ENCODE measurements at places on chromosomes 4 and X.
A peak's percentile ranks its signal among the peaks of the same experiment; 100 is the strongest.

DNA sequence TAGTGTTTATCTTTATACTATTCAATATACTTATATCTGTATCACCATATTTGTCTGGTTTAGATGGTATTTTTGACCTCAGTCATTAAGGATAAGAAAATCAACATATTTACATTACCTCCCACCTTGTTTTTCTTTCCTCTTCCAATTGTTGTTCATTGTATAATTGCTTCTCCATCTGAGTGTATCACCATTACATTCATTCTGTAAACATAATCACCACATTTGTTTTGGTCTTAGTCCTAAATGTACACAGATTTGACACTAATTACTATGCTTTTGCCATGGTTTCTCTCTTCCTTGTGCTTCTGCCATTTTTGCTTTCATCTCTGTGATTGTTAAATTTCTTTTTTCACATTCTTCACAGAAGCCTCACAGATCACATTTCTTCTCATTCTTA lies 12.7 kb downstream of the ARMCX6 start:
- DNase-seq: no peak

DNA sequence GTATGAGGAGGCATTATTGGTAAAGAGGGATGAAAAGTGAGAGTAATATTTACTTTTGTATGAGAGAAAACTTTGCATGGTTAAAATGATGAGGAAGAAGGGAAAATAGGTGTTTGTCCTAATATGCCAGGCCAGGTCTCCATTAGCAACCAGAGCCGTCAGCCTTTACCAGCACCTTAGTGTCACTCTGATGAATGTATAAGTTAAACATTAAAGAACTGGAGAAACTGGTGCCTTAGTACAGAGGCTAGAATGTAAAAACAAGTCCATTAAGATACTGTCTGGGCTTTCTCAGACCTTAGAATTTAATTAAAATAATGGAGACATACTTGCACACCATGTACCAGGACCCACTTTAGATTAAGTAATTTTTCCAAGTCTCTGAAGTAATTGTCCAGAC lies 222.3 kb downstream of the FAM47A start:
- no peak for DNase-seq

DNA sequence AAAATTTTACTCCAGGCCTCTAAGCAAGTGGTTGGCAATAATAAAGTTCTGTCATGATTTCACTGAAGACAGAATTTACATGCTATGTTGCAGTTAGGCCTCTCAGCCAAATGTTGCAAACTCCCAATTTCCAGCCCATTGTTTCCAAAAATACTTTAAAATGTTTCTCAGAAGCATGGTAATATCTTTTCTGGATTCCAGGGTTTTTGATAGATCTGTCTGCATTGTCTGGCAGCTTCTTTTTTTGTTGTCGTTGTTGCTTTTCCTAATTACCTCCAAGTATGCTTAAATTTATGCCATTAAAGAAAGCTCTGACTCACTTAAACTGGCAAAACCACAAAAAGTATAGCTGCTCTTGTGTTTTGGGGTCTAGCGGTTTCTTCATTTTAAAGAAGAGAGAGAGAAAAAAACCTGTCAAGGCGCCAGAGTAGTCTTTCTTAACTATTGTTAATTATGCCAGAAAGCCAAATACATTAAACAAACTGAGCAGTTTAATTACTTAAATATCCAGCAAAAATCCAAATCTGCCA lies 97.0 kb downstream of the AGTR2 start:
- DNase-seq: no peak

DNA sequence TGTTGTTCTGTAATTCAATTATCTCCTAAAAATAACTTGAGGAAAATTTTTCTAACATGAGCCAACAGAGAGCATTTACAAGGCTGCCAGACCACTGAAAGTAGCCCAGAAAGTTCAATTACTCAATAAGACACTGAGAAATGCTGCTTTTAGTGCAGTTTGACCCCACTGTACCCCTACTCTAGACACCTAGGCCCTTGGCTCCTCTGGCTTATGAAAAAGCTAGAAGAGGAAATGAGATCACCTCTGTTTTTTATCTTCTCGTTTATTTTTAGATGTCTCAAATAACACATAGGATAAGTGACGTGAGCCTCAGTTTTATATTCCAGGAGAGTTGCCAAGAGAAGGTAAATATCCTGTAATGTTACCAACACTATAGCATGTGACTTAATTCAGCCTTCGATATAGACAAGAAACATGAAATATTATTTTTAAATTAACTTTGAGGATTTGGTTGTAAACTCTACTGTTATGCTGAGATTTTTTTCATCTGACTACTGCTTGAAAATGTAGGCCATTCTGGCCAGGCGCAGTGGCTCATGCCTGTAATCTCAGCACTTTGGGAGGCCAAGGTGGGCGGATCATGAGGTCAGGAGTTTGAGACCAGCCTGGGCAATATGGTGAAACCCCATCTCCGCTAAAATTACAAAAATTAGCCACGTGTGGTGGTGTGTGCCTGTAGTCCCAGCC lies 24.4 kb downstream of the TNIP3 start:
- no peak for DNase-seq

GRCh38 chrX:68901519-68901918 lies 72.7 kb downstream of the EFNB1 start:
- no peak for DNase-seq

GRCh38 chrX:51151734-51152133 lies 180.9 kb upstream of the NUDT10 start:
- DNase-seq: no peak

- DNase-seq: no peak
These were observed 24.9 kb downstream of the GPRASP3 start for GRCh38 chrX:102745513-102745856.

DNA sequence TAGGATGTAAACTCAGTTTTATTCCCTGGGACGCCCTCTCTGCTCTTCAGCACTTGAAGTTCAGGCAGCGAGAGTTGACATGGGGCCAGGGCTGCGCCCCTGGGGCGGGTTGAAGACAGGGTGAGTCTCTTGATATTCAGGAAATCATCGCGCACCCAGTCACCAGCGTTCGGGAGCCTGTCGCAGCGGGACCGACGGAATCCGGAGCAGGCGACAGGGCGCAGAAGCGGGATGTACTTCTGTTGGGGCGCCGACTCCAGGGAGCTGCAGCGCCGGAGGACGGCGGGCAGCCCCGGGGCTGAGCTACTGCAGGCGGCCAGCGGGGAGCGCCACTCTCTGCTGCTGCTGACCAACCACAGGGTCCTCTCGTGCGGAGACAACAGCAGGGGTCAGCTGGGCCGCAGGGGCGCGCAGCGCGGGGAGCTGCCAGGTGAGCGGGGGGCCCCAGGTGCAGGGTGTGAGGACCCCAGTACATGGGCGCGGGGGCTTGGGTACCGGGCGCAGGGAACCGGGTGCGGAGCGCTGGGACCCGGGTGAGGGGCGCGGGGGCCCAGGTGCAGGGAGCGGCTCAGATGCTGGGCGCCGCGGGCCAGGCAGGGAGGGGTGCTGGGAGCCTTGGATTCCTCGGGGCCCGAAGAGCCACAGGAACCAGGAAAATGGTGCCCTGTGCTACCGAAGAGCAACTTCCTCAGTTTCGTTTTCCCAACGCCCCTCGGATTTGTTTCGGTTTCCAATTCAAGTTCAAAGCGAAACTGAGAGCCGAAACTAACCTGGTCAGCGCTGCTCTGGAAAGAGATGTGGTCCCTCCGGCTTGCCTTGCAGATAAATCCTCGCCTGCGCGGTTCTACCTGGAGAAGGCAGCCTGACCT lies at the start of gene HERC6:
TSS of gene HERC6 (plus strand) at position 162 of the 869 bp plus-strand sequence. CDS start at position 232, 70 bp downstream.
- DNase-seq: peak; percentile 71

GRCh38 chrX:46559062-46559461 lies 13.8 kb upstream of the ZNF674 start:
- no peak for DNase-seq

DNA sequence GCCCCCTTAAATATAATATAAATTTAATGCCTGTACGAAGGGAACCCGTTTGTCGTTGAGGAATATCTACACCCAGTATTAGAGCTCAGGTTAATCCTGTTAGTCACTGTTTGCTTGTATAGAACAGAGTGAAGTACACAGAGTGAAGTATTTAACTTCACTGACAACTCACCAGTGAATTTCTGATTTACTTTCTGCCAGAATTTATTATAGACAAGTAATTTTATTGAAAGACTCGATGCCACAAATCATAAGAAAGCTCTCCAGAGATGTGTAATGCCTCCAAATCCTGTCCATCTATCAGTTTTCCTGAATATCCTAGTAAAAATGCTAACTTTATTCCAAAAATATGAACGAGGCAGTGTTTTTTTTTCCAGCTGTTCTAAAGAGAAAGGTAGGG lies 1.6 kb downstream of the GAB1 start:
- DNase-seq: no peak

DNA sequence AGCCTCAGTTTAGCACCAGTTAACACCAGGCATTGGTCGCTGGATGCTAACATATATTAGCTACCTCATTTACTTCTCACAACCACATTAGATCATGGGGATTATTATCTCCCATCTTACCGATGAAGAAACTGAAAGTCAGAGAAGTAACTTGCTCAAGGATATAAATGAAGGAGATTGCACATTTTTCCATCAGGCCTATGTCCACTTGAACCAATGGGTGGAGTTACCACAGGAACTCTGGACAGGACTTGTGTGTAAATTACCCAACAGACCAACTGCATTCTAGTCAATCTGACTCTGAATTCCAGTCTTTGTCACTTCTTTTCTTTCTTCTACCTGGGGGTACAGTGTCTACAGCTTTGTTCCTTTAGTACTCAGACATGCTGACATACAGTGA lies 1.8 kb downstream of the LNX1 start:
- no peak for DNase-seq

DNA sequence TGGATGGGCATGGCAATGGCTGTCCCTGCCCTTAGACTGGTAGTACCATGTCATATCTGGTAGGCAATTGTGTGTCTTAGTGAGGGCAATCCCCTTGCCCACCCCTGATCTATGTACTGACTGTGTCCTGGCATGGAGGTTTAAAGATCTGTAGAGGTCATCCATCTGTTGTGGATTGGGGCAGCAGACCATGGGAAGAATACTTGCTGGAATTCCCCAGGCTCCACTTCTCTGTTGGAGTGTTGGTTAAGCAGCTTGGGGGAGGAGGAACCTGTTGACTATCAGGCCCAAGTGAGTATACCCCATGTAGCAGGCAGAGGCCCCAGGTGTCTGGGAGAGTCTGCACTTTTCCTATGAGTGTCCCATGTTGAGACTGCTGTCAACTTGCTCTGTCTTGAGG lies 246.7 kb upstream of the DIPK2B start:
- no peak for DNase-seq

- DNase-seq: no peak
These were observed 603.2 kb downstream of the STIM2 start for GRCh38 chr4:27463816-27464215.

DNA sequence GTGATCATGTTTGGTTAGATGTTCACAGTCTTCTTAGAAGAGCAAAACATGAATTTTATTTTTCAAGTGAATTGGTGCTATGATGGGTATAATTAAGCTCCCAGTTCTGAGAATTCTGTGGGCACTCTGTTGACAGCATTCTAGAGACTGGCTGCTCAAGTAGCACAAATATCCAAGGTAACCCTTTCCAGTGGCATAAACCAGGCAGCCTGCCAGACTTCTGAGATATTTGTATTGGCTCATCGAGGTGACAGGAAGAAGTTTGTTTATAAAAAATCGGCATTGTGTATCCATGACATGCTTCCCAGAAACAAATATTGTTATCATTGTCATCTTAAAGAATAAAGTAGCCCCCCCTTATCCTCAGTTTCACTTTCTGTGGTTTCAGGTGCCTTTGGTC lies 28.3 kb downstream of the LANCL3 start:
- no peak for DNase-seq

DNA sequence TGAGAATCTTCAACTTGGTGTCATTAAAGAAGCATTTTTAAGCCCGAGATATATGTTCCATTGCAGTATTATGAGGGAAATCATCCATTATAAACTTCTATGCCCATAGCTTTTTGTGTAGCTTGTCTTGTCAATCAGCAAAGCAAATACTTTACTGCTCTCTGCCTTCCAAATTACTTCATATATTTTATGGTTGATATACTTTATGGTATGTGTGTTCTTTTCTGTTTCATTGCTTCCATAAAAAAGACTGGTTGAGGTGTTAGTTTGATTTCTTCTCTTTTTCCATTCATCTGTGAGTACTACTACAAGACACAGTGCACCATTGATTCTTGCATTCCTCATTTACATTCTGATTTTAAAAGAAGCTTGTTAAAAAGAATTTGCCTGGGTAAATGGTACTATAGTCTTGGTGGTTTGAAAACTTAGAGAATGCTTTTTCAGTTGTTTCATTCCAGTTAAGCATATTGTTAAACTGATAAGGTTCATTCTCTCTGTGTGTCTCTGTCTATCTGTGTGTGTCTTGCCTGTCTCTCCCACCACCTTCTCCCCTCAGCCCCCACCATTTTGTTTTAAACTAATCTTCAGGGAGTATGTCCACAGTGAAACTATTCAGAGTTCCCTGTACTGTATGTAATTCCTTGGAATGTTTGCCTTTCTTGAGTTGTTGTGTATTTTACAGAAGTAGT lies 27.1 kb downstream of the STAG2 start:
- DNase-seq: no peak

GRCh38 chr4:89834486-89835209 lies 2.3 kb downstream of the SNCA start:
- DNase-seq: no peak
